Spleen (tissue), 13 donors: ENCODE measurements at places on chromosomes 2 and 18.

DNA sequence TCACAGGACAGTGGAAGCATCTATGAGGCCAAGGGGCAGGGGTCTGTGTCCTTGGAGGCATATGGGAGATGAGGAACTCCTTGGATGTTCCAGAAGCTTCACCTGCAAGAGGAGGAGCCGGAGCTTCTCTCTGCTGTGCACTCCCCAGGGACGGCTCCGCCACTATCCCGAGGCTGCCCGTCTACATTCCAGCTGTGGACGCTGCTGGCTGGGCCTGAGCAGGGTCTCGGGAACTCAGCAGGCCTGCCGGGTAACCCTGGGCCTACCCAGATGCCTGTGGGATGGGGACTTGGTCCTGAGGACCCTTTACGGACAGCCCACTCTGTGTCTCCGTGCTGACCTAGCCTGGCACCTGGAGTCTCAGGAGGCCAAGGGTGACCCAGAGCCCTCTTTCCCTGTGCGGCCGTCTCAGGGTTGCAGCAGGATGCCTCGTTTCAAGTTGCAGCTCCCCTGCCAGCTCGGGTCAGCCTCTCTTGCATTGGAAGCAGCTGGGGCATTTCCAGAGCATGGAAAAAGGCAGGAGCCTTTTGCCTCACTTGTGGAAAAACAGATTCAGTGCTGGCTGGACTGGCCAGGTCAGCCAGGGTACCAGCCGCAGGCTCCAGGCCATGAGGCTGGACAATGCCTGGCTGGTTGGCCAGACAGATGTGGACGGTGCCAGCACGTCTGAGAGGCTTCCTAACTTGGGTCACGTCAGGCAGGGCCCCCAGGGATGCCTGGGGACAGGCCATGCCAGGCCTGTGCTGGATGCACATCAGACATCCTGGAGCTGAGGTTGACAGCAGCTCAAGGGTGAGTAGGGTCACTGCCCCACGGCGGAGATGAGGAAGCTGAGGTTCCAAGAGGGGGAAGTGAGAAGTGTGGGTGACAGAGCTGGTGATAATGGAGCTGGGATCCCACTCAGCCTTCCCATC is 41.5 kb downstream of the SCTR start:
- no peak overlapping the region for H3K27ac ChIP-seq
- H3K36me3 ChIP-seq = no peaks in the 10 kb centered on the region
- DNase-seq = no peak
- no peaks in the 10 kb centered on the region for H3K4me1 ChIP-seq
- no peak overlapping the region for H3K4me3 ChIP-seq
- H3K27me3 ChIP-seq = no peaks in the 10 kb centered on the region

GRCh38 chr2:236665572-236666118 is 96.0 kb downstream of the ACKR3 start:
- H3K36me3 ChIP-seq = no peaks in the 10 kb centered on the region
- no peak overlapping the region for H3K4me3 ChIP-seq
- no peaks in the 10 kb centered on the region for H3K27me3 ChIP-seq
- no peak for DNase-seq

- no peaks in the 10 kb centered on the region for H3K27me3 ChIP-seq
- H3K36me3 ChIP-seq = peaks cover 31% of the 10 kb centered on the region
- H3K4me3 ChIP-seq = peak overlapping the region; percentile 73
- H3K27ac ChIP-seq = peak overlapping the region; percentile 83
These were observed 59.3 kb downstream of the EMILIN2 start for GRCh38 chr18:2905854-2906703.

DNA sequence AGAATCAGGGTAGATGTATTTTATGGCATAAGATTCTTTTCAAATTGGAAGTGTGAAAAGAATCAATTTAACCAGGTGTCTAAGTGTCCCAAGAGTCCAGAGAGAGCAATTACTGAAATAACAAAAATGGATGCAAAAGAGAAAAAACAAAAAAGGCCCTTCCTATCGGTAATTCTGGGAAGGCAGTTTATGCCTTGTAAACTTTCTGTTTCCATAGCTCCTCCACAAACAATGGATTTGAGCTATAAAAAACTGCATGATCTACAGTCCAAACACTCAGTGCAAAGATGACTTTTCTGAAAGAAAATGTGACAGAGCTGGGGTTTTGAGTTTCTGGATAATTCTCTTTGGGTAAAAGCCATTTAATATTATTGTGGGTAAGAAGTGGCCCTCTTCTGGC is 366.1 kb downstream of the EN1 start:
- no peak for DNase-seq
- no peak overlapping the region for H3K27ac ChIP-seq
- H3K4me3 ChIP-seq = no peak overlapping the region
- peaks cover 13% of the 10 kb centered on the region for H3K27me3 ChIP-seq
- no peaks in the 10 kb centered on the region for H3K36me3 ChIP-seq

DNA sequence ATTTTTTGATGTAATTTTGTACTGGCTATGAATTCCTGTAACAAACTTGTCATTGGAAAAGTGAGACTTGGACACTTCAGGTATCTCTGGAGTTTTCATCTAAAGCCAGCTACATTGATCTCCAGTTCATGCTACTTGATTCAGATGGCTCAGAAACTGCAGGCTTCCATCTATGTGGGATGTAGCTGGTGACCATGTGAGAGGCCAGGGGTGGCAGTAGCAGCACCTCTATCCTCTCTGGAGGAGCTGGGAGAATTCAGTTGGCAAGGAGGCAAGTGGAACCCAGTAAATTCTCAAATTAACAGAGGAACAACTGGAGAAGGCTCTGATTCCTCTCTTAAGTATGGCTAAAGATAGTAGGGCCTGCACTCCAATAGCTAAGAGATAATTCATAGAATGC is 10.0 kb upstream of the SPTBN1 start:
- H3K4me1 ChIP-seq = no peaks in the 10 kb centered on the region
- no peaks in the 10 kb centered on the region for H3K27me3 ChIP-seq
- DNase-seq = no peak

DNA sequence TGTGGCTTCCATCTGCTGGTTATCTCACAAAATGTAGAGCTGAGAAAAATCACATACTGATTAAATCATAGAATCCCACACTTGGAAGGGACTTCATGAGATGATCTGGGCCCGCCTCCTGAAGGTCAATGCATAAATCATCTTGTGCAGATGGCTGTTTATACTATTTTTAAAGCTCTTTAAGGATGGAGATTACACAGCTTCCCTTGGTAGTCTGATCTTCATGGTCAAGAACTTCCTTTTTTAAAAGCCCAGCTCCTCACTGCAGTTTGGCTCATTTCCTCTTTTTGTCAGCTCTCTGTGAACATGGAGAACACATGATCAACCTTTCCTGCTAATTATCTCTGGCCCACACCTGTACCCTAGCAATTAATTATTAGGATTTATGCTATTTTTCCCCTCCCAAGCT is 25.9 kb downstream of the GCG start:
- peaks cover 10% of the 10 kb centered on the region for H3K4me1 ChIP-seq
- DNase-seq = no peak
- H3K36me3 ChIP-seq = no peaks in the 10 kb centered on the region
- no peak overlapping the region for H3K4me3 ChIP-seq
- no peaks in the 10 kb centered on the region for H3K27me3 ChIP-seq

GRCh38 chr2:165239856-165240515 is 772 bp downstream of the SCN2A start:
- H3K27ac ChIP-seq = no peak overlapping the region
- no peak overlapping the region for H3K4me3 ChIP-seq
- H3K36me3 ChIP-seq = no peaks in the 10 kb centered on the region
- no peak for DNase-seq

DNA sequence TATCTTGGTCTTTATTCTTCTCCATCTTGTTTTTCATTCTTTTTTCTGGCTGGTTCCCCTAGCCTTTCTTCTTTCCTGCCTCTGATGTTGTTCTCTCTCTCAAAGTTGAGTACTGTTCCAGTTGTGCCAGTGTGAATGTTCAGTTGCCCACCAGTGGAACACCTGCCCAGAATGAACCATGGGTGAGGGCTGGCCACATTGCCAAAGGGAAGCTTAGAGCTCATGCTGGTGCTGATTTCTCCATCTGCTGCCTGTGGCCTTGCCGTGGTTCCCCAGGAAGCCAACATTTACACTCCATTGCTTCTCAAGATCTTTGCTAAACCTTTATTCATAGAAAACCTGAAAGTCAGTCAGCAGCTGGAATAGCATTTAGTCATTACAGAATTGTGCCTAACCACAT is 99.1 kb upstream of the MC2R start:
- DNase-seq = no peak
- no peaks in the 10 kb centered on the region for H3K27me3 ChIP-seq
- H3K36me3 ChIP-seq = no peaks in the 10 kb centered on the region
- no peak overlapping the region for H3K4me3 ChIP-seq
- H3K27ac ChIP-seq = no peak overlapping the region

DNA sequence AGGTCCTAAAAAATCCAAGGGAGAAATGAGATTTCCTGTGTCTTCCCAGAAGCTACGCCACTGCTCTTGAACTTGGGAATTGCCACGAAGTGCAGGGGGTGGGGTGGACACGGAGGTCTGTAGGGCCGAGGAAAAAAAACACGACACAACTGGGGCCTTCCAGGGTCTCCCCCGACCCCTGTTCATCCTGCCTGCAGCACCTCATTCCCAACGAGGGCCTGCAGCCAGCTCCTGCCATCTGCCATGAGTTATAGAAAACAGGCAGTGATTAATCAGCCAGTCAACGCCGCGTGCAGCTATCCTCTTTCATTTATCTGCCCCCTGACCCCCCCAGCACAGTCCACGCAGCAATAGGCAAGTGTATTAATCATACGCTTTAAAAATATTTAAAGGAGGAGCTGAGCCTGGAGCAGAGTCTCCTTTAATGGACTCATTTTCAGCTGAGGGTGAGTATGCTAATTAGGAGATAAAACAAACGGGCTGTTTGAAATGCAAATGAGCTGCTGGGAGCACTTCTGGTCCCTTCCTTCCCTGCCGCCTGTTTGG is 209.9 kb downstream of the TFCP2L1 start:
- peaks cover 52% of the 10 kb centered on the region for H3K27me3 ChIP-seq
- H3K4me3 ChIP-seq = no peak overlapping the region
- no peak overlapping the region for H3K27ac ChIP-seq

DNA sequence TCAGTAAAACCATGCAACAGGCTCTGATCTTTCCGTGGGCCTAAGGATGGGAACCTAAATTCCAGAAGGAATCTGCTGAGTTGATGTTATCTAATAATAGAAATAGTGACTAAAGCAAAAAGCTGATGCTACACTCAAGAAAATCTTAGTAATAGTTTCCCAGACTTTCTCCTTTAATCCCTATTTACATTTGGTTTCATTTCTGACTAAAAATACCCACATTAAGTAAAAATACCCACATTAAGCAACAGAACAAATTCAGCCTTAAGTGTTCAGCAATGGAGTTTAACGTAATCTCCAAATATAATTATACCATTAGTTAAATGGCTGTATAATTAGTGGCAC is 50.3 kb downstream of the CCBE1 start:
- no peaks in the 10 kb centered on the region for H3K36me3 ChIP-seq
- DNase-seq = no peak
- H3K4me1 ChIP-seq = no peaks in the 10 kb centered on the region
- no peak overlapping the region for H3K4me3 ChIP-seq
- H3K27me3 ChIP-seq = no peaks in the 10 kb centered on the region
- H3K27ac ChIP-seq = no peak overlapping the region

- H3K4me1 ChIP-seq = no peaks in the 10 kb centered on the region
- H3K4me3 ChIP-seq = no peak overlapping the region
- H3K36me3 ChIP-seq = no peaks in the 10 kb centered on the region
- H3K27me3 ChIP-seq = no peaks in the 10 kb centered on the region
- no peak overlapping the region for H3K27ac ChIP-seq
- no peak for DNase-seq
These were observed 287.7 kb downstream of the MYT1L start for GRCh38 chr2:2043394-2043793.

- H3K27ac ChIP-seq = no peak overlapping the region
- H3K4me3 ChIP-seq = no peak overlapping the region
- no peaks in the 10 kb centered on the region for H3K36me3 ChIP-seq
- H3K4me1 ChIP-seq = no peaks in the 10 kb centered on the region
These were observed 12.2 kb upstream of the ARL5A start for GRCh38 chr2:151840216-151841046.

DNA sequence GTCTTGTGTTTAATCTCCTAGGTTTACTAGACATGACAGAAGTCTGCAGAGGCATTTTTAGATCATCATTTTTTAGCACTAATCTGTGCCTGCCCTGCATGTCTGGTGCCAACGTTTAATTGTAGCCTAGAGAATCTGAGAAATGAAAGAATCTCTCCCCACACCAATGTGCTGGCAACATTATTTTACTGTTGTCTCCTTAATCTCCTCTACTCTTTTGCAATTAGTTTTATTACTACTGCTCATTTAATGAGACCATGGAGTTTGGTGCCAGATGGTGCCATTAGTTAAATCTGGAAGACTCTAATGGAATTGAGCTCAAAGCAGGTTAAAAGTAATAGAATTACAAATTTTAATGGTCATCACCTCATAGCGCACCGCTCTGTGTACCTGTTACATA is 4.0 kb upstream of the SPP2 start:
- H3K4me1 ChIP-seq = no peaks in the 10 kb centered on the region
- H3K27me3 ChIP-seq = no peaks in the 10 kb centered on the region
- H3K36me3 ChIP-seq = no peaks in the 10 kb centered on the region
- H3K27ac ChIP-seq = no peak overlapping the region
- DNase-seq = no peak

DNA sequence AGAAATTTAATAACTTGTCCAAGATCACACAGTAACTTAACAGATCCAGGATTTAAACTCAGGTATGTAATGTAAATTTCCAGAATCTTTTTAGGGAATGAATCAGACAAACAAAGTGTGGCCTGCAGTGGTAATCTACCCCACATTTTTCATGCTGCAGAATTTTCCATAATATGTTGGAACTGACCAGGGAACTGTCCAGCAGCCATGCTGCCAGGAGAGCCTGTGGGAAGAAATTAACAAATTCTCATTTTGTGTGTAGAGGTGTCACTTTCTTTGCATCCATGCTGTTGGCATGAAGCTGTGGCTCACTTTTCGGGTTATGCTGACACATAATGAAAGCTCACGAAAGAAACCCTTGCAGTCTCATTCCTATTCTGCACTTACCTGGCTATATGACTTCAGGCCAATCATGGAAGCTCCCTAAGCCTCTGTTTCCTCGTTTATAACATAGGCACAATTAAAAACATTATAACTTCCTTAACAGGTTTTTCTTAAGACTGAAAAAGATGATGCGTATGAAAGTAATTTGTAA is 54.7 kb downstream of the CDKL4 start:
- H3K4me1 ChIP-seq = no peaks in the 10 kb centered on the region
- H3K27ac ChIP-seq = no peak overlapping the region
- H3K4me3 ChIP-seq = no peak overlapping the region
- no peak for DNase-seq
- no peaks in the 10 kb centered on the region for H3K36me3 ChIP-seq

GRCh38 chr2:2096803-2097464 is 234.1 kb downstream of the MYT1L start:
- DNase-seq = no peak
- H3K4me3 ChIP-seq = no peak overlapping the region
- H3K27ac ChIP-seq = no peak overlapping the region
- H3K4me1 ChIP-seq = no peaks in the 10 kb centered on the region
- no peaks in the 10 kb centered on the region for H3K36me3 ChIP-seq
- H3K27me3 ChIP-seq = no peaks in the 10 kb centered on the region

- H3K4me1 ChIP-seq = no peaks in the 10 kb centered on the region
- no peaks in the 10 kb centered on the region for H3K36me3 ChIP-seq
- no peak for DNase-seq
- no peaks in the 10 kb centered on the region for H3K27me3 ChIP-seq
- no peak overlapping the region for H3K27ac ChIP-seq
These were observed 248.7 kb upstream of the SIX3 start for GRCh38 chr2:44692821-44693220.
